Transverse colon (tissue), 4 donors: ENCODE measurements at places on chromosomes 13 and 19. TPM values are rescaled to one million over a fixed set of nuclear protein-coding genes. Genes with fewer than 3 reads are reported as not detected.

GRCh38 chr13:22855926-22856325 lies 324.9 kb upstream of the SGCG start:
- no peak for DNase-seq

DNA sequence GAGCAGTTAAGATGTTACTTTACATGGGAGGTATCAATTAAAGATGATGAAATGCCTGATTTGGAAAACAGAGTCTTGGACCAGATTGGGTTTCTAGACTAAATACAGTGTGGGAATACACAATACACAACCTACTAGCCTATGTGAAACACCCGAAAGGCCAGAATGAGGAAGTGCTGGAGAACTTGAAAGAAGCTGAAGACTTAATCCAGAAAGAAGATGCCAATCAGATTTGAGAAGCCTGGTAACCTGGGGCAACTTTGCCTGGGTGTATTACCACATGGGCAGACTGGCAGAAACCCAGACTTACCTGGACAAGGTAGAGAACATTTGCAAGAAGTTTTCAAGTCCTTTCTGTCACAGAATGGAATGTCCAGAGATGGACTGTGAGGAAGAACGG lies 43.2 kb downstream of the N4BP2L1 start:
- DNase-seq: no peak

Gene TNFSF9
- 2.7 TPM for total RNA-seq

DNA sequence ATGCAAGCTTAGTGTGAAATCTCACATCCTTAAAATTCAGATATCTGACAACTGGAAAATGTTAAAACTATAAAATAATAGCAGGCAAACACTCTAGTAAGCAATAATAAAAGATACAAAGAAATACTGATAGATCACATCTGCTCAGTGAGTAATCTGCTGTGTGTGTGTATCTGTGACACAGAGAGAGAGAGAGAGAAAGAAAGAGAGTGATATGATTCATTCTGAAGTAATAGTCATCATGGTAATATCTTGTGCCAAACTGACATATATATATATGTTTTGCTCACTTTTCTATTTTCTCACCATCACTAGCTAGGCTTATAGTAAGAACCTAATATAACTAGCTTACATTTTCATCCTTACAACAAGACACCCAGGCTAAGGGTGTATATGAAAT lies 288.0 kb upstream of the SLITRK6 start:
- no peak for DNase-seq

Gene LRG1
- 13.4 TPM for total RNA-seq

GRCh38 chr19:8910775-8911414 lies 78.7 kb downstream of the MBD3L1 start:
- no peak for DNase-seq

GRCh38 chr19:295687-296370 lies 4.6 kb upstream of the PLPP2 start:
- DNase-seq: no peak

GRCh38 chr19:1110809-1111640 lies 7.2 kb downstream of the GPX4 start:
- DNase-seq: no peak

GRCh38 chr19:29842471-29843179 lies 30.8 kb downstream of the CCNE1 start:
- DNase-seq: no peak

GRCh38 chr13:23512762-23513395 lies 57.3 kb upstream of the TNFRSF19 start:
- no peak for DNase-seq

Gene PLK5
- not detected for total RNA-seq

Gene IGFL1
- not detected for total RNA-seq

GRCh38 chr13:94065741-94066140 lies 413.7 kb downstream of the DCT start:
- no peak for DNase-seq

DNA sequence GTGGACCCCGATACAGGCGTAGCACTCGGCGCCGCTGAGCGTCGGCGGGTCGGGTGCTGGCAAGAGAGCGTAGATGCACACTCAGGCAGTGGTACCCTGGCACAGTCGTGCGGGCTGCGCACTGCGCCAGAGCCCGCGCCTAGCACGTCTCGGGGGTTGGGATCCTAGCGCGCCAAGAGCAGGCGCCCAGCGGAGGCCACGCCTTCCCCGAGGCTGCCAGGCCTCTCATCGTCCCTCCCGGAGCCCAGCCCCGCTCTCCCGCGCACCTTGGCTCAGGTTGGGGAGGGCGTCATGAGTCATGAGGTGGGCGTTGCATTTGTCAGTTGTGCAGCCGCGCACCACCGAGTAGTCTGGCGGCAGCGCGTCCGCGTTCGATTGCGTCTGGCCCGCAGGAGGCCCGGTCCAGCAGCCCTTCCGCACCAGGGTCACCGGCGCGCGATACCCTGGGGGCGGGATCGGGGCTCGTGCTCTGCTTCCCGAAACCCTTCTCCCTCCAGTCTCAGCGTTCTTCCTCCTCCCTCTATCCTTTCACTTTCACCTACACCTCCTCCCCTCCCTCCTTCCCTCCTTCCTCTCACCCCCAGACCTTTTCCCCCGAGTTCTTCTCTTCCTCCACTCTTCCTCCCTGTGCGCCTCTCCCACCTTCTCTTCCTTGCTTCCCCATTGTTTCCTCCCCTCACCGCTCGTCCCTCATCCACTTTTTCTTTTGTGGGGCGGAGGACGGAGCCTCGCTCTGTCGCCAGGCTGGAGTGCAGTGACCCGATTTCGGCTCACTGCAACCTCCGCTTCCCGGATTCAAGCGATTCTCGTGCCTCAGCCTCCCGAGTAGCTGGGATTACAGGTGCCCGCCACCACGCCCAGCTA lies 3.5 kb downstream of the LYPD5 start:
- DNase-seq: peak; percentile 69

DNA sequence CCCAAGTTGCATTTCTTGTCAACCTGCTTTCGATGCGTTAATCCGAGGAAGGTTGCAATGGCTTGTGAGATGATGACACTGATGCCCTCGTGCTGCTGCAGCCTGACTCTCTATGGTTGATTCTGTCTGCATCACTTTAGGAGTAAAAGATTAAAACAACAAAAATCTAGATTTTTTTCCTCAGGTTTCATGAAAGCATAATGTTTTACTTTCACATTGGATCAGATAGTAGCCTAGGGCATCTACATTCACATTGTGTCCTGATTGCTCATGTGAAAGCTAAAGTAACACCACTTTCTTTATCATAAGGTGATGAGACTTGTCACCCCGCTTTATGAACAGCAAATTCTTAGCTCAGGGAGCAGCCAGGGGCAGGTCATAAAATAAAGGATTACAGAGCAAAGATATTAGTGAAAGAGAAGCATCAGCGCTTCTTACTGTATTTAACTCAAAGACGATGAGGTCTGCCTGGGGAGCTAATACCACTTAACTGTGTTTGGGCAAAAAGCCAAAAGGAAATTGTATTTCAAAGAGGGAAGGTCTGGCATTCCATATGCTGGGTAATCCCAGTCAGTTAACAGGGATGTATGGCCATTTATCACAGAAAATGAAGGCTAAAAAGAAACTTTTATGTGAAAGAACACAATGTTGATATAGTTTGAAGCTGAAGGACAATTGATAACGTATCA lies 270.5 kb downstream of the GPC6 start:
- DNase-seq: no peak

DNA sequence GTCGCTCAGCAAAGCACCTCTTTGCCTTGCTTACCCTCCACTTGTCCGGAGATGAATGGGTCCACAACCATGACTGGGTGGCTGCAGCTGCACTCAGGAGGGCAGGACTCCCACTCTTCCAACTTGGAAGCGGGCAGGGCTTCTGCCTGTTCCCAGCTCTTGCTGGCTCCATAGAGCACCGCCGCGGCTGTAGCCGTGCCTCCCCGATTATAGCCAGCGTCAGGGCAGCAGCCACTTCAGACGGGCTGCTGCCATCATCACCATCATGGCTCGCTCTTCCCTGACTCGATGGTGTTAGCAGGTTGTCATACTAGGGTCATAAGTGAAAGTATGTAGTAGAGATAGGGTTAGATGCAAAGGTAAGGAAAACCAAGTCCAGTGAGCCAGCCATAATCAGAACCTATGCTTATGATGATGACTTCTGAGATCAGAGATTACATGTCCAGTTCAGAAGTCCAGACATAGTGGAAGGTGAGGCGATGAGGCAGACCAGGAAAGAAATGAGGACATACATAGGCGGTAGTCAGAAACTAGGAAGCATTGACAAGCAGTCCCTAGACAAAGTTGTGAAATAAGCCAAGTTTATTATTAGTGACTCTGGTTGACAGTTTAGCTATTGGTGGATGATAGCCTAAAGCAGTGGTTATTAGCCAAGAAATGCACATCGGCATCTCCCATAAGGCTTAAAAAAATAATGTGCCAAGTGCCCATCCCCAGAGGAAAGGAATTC lies 4.4 kb upstream of the INTS6 start:
- DNase-seq: no peak

GRCh38 chr13:110371550-110372465 lies 64.7 kb downstream of the COL4A2 start:
- no peak for DNase-seq

Gene URAD
- total RNA-seq: 142 TPM

DNA sequence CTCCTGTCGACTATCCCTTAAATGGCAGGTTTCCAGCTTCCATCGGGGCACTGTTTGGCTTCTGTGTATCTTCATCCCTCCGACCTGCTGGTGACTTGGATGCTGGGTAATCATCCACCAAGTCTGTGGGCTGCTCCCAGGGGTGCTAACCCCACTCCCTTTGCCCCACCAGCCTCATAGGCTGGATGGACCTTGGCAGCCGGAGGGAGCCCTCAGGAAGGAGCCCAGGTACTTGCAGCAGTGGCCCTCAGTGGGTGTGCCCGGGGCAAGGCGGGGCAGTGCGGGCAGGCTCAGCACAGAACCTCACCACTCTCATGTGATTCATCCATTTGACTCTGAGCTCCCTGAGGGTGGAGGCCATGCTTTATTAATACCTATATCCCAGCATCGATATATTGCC lies 27.4 kb upstream of the TUBGCP3 start:
- no peak for DNase-seq

Gene ZNF575
- total RNA-seq: not detected

Gene ZFP30
- 13.5 TPM for total RNA-seq

Gene SPIB
- total RNA-seq: 45.7 TPM

Gene GRIN3B
- total RNA-seq: not detected

DNA sequence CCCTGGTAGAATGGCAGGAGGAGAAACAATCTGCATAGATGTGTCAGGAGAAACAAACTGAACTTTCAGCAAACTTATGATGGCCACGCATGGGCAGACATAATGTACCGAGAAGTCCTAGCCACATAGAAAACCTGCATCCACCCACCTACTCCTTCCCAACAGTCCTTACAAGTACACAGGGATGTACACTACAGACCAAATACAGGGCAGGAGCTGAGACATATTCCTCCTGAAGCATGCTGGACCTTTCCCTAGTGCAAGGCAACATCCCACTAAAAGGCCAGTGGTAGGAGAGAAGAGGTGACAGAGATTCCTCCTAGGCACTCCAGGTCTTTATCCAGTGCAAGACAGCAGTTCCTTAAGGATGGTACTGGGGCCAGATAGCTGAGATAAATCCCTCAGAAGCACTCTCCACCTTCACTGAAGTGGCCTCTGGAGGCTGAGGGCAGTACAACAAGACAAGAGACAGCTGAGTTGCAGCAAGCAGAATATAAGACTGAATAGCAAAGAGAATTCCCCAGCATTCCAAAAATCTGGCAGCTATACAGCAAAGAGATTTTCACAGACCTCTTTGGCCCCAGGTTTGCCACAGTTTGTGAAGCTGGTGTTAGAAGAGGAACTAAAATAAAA lies 18.3 kb downstream of the VWA8 start:
- DNase-seq: no peak

DNA sequence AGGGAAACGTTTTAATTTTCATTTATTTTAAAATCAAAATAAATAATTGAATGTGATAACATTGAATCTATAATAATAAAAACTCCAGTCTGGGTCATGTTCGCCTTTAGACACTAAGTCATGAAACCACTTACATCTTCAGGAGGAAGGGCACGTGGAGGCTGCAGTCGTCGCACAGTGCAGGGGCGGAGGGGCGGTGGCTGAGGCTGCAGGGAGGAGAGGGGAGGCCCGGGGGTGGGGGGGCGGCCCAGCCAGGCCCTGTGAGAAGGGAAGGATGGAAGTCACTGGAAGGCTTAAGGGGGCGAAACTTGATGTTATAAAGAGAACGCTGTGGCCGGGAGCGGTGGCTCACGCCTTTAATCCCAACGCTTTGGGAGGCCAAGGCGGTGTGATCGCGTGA lies 14.9 kb upstream of the LATS2 start:
- DNase-seq: no peak

Gene DCLK1
- total RNA-seq: 6.2 TPM

- DNase-seq: no peak
Observed at GRCh38 chr19:37699057-37699456, 20.5 kb downstream of the ZNF607 start.

GRCh38 chr13:75146436-75146835 lies 335.5 kb downstream of the TBC1D4 start:
- no peak for DNase-seq

DNA sequence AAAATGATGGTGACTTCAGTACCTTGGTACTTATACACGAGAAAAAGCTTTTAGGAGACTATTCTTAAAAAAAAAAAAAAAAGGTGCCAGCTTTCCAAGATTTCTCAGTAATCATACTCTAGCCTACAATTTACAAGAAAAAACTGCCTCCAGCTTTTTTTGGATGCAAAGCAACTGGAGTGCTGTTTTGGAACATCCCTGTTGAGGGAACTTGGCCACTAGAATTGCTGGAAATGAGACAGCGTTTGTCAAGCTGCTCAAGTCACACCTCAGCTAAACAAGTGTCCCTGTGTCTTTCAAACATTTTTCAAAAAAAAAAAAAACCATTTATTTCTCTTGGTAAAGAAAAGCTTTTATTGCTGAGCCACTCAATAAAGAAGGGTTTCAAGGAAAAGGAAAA lies 413.1 kb upstream of the ARGLU1 start:
- DNase-seq: no peak

Gene NTF4
- total RNA-seq: not detected
